Stromal cell of bone marrow (primary cell): ENCODE measurements at places on chromosomes 11 and 22.
A peak's percentile ranks its signal among the peaks of the same experiment; 100 is the strongest.

GRCh38 chr11:67120881-67121710 lies 2.0 kb downstream of the KDM2A start:
- DNase-seq, result no peak

DNA sequence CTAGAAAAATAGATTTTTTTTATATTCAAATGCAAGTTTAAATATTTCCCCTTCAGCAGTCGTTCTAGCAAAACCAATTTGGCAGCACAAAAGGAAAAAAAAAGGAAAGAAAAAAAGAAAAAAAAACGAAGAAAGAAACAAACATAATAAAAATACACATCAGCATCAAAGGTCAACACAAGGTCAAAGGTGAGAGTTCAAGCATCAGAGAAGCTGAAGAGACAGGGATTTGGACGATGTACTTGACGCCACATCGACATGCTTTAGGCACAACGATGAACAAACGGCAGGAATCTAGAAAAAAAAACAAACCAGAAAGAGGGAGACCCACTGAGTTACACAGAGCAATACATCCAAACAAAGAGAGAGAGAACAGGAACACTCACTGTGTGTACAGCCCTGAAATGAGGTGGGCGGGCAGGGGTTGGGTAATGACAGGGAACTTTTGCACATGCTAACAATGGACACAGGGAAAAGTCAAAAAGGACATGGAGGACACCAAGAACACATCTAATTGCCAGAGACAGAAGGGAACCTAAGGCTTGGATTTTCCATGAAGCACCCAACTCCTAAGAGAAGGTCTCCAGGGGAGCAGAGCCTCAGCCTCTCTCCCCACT lies 19.8 kb upstream of the RAPSN start:
- no peak for DNase-seq

DNA sequence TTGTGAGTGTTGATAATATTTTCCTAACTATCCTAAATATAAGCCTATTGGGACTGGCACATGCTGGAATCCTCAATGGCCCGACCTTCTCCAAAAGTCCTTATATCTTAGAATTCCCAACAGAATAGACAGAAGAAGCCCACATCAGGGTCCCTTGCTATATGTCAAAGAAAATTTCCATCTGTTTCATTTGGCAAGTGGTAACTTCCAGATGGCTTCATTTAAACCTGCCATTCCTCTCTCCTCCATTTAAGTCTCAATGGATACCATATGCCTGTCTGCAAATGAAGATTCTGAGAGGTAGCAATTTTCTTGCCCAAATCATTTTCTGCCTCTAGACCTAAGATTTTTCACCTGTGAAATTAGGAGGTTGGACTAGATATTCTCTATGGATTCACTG lies 73.1 kb upstream of the KCNA4 start:
- no peak for DNase-seq

DNA sequence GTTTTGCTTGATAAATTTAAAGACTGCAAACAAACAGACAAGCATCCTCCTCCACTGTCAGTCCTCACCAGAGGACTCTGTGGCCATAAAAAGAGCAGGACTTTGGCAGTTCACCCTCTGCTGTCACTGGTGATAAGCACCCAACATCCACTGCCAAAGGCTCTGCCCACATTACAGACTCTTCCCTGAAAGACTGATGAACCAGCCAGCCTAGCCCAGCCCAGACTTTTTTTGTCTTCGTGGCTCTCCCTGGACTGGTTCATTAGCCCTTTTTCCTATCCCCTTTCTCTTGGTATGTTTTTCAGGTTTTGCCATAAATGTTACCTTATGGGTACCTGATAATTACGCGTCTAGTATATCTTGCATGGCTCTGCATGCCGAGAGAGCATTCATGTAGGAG lies 15.1 kb downstream of the ST14 start:
- DNase-seq, result no peak

DNA sequence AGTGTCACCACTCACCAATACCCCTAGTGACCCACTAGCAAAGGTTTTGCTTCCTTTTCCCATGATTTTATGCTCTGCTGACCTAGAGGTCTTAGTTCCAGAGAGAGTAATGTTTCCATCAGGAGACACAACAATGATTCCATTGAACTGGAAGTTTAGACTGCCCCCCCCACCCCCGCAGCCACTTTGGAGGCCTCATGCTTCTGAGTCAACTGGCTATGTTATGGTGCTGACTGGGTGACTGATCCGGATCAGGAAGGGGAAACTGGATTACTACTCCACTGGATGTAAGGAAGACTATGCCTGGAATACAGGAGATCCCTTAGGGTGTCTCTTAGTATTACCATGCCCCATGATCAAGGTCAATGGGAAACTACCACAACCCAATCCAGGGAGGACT lies 633.6 kb downstream of the OPCML start:
- no peak for DNase-seq

GRCh38 chr11:11808992-11809615 lies 32.7 kb upstream of the USP47 start:
- DNase-seq, result no peak

DNA sequence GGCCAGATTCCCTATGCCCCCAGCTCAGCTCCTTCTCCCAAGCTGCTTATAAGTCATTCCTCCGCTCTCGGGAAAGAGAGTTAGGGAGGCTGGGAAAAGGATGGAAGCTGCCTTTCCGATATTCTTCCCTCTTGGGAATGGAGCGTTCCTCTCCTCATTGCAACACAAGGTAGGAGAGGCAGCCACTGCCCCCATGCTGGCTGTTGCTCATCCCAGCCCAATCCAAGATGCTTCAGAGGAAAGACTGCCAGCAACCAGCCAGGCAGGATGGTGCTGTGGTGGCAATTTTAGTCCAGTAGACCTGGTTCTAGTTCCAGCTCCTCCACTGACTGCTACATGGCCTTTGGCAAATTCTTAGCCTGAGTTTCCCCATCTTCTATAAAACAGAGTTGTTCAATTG lies 13.7 kb upstream of the C11orf96 start:
- no peak for DNase-seq

DNA sequence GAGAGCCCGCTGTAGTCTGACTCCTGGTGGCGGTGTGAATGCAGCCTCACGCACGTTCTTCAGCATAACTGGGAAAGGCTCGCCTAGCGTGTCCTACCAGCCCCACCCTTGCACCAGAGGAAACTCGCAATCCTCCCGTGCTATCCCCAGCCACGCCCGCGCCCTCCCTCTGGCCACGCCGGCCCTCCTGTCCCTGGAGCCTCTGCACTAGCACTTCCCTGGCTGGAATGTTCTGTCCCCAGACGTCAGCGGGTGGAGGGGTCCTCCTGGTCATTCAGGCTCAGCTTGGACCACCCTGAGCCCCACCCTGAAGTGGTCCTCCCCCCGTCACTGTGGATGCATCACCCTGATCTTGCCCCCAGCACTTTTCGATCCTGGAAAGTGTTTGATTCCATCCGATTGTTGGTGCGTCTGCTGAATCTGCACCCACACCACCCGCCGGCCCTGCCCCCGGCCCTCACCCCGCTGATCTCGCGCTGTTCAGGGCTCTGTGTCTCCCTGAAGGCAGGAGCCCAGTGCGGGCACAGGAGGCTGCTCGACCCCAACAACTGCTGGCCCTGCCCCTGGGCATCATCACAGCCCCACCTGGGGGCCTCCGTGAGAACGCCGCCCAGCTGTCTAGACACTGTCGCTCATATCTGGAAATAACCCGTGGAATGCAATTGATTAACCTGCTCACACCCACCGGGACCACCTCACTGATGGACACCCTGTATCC lies 437.0 kb downstream of the TBC1D22A start:
- DNase-seq, result no peak

DNA sequence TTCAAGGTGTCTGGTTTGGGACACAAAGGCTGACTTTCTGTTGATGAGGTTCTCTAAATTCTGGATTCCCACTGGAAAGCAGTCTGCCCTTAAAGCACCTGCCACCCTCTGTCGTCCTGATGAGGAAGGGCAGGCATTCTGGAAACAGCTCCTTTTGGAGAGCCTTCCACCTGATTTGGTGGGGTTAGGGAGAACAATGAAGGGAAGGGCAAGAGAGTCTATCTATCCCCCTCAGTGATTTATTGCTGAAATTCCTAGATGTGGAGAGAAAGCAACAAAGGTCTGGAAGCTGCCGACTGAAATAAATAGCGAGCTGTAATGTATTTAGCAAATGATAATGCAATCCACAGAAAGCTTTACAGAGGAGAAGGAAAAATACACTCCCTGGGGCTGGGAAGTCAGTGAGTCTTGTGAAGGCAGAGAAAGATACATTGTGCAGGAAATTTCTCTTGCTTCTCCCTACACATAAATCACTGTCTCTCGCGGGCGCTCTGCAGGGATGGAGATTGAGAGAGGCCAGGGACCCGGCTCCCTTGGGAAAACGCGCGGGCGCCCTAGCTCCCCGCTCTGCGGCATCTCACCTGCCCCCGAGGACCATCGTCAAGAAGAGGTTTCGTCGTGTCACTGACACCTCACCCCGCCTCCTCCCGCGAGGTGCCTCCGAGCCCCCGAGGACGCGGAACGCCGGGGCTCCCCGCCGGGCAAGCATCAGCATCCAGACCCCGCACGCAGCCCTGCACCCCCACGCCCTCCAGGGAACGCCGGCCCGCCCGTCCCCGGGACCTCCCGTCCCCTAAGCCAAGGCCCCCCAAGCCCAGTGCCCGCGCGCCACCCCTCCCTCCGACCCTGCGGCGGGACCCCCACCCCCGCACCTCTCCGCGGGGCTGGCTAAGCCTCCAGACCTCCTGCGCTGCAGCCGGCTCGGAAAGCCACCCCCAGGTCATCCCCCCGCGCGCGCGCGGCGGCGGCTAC lies 673 bp downstream of the CDON start:
- DNase-seq, result peak; percentile 31

- DNase-seq, result peak; percentile 40
These were observed 108.9 kb upstream of the SLC5A12 start for GRCh38 chr11:26830757-26831156.

DNA sequence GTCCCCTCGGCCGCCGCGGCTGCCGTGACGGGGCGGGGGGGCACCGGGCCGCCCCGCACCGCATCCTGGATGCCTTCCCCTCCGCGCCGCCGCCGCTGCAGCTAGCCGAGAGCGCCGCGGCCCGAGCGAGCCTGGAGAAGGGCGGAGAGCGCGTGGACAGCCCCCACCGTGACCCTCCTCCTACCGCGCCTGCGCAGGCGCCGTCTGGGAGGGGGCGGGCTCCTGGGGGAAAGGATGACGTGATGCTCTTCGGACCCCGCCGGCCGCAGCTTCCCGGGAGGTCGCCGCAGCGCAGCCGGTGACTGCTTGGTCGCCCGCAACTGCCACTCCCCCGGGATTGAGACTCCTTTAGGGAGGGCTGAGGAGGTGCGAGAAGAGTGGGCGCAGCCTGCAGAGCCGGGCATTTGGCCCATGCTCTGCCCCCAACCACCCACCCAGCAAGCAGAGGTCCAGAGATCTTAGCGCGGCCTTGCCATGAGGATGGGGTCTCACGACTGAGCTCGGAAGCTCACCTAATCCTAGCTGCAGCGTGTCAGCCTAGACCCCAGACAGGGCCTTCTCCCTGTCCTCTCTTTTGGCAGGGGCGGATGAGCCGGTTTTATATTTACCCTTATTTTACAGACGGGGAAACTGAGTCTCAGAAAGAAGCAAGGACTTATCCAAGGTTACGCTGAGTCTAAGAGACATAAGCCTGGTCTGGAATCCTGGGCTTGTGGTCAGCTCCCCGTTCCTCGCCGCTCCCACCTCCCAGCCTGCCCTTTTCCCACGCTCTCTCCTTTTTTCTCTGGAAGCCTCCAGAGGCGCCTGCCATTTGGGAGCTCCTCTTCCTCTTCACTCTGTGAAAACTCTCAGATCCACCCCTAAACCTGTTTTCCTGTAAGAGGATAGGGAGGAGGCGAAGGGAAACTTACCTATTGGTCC lies at the start of gene DENND5A:
DENND5A (minus strand) TSS at position 140 of the 921 bp plus-strand sequence. CDS start 281 bp downstream, outside the sequence.
- DNase-seq, result peak; percentile 74

DNA sequence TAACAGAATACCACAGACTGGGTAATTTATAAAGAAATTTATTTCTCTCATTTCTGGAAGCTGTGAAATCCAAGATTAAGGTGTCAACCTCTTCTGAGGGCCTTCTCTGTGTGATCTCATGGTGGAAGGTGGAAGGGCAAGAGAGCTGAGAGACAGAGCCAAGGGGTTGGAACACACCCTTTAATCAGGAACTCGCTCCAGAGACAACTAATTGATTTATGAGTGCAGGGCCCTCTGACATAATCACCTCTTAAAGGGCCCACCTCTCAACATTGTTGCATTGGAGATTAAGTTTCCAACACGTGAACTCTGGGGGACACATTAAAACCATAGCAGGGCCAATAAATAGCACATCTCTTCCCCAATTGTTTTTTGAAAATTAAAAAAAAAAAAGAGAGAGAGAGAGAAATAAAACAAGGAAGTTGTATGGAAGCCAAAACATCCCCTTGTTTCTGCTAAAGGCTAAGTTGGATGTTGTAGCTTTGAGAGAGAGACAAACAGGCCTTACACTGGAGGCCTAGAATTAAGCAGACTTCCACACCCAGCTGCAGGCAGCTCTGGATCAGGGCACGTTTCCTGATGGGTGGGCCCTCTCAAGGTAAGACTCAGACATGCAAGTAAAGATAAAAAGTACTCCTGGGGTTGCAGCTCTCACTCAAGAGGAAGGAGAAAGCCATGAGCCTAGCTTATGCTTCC lies 64.1 kb upstream of the BIRC3 start:
- no peak for DNase-seq

DNA sequence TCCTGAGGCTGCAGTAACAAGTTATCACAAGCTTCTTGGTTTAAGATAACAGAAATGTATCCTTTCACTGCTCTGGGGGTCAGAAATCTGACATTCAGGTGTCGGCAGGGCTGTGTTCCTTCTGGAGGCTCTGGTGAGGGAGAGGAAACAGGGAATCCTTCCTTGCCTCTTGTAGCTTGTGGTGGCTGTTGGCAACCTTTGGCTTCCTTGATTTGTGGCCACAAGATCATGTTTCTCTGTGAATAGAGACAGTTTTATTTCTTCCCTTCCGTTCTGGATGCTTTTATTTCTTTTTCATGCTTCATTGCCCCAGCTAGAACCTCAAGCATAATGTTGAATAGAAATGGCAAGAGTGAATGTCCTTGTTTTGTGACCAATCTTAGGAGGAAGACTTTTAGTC lies 44.0 kb downstream of the MPPED1 start:
- DNase-seq, result no peak

- DNase-seq, result no peak
These were observed 231.0 kb downstream of the DDX10 start for GRCh38 chr11:108895579-108896480.

DNA sequence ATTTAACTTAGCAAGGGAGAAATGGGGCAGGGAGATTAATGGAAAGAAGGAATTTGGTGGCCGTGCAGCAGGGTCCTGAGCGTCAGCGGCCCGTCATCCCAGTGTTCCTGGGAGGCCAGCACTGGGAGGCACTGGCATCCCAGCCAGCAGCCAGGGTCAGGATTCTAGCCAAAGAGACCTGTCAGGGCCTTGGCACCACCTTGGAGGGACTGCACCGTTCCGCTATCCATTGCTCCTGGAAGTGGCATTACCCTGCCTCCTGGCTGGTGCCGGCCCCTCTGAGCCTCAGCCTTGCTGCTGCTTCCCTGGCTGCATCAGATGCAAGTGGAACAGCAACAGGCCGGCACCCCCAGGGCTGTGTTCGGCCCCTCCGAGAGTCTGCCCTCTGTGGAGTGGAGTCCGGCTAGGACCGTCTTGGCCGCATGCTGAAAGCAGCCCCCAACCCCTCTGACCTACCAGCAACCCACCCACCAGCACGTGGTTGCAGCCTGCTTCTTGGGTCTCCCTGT lies 30.1 kb downstream of the RASD2 start:
- DNase-seq, result no peak
